ENCODE measurements at places on chromosomes 5 and 9. TPM values are rescaled to one million over a fixed set of nuclear protein-coding genes. Genes with fewer than 3 reads are reported as not detected.

SLC6A7 gene
- not detected for total RNA-seq

DNA sequence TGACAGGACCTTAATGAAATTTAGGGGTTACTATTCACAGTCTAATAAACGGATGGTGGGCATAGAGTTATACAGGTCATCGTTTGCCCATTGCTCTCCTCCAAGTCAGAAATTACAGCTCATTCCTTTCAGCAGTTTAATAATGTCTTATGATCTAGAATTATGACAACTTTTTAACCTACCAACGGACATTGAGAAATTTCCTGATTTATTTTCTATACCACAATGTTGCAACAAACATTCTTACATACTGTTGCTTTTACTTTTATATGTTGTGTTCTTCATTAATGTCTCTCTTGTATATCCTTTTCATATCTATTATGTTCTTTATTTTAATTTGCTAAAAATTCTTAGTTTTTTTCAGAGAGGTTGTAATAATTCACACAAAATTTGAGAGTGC, 152.8 kb upstream of the PRLR start:
- no peak for DNase-seq

DNA sequence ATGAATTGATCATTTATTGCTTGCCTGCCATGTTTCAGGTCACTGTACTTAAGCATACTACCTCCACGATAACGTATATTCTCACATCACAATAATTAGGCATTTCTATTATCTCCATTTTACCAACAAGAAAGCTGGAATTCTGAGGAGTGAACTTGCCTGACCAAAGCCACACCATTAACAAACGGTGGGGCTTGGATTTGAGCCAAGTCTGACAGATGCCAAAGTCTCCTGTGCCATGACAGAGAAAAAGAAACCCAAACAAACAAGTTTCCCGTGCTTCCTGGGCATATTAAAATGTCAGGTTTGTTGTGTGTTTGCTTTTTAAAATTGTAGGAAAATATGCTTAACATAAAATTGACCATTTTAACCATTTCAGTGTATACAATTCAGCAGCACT, 40.8 kb upstream of the KCNV2 start:
- no peak for DNase-seq

DNA sequence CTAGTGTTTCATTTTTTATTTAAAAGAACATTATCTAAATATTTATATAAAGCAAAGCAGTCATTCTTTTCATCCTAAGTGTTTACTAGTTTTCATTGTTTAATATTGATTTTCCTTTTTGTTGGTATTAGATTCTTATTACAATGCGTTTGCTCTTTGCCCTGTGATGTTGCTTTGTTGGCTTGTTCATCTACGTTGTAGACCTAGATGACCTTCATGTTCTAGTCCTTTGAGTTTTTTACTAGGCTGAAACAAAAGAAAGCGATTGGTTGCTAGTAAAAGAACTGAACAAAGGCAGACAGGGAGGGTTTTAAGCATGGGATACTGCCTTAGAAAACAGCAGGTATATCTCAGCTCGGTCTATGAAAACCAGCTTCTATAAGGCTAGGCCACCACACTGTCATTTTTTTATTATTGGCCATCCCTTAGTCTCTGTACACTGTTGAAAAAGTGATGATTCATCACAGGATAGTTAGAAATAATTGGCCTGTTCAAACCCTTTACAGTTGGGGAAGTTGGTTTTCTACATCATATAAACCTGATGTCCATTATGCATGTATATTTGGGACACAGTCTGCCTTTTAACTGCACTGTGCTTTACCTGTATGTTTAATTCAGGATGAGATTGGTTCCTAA, 119.0 kb downstream of the ZCCHC7 start:
- no peak for DNase-seq

- DNase-seq: no peak
Observed at GRCh38 chr5:103587185-103587748, 24.7 kb upstream of the NUDT12 start.

DNA sequence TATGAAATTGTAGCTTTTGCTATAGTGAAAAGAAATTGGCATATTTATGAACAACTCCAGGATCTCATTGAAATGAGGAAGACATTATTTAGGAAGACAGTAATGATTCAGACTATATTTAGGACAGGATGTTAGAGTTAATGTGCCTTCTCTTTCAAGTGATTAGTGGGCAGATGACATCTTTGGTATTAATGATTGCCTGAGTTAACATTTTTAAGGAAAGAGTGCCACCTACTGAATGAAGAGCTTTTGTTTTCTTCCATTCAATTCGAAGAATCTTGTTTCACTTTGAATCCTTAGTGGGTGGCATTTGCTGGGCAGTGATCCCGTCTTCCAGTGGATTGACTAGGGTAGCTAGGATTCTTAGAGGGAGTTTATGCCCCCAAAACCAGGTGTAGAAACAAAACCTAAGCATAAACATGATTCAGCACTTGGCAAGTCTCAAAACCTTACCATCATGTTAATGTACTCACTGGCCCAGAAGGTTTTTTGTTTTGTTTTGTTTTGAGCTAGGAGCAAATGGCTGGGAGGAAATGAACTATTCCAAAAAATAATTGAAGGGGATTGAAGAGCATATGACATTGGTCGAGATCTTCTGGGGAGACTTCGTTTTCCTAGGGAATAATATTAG, 23.2 kb downstream of the MAP3K1 start:
- peak; percentile 64 for DNase-seq

- no peak for DNase-seq
Observed at GRCh38 chr9:69970001-69970533, 73.6 kb upstream of the MAMDC2 start.

GRCh38 chr9:105188746-105189145, 55.7 kb upstream of the SLC44A1 start:
- no peak for DNase-seq
